ENCODE measurements at places on chromosomes 1 and 21.

GRCh38 chr1:159012495-159012894, 2.8 kb downstream of the IFI16 start:
- DNase-seq, result no peak

DNA sequence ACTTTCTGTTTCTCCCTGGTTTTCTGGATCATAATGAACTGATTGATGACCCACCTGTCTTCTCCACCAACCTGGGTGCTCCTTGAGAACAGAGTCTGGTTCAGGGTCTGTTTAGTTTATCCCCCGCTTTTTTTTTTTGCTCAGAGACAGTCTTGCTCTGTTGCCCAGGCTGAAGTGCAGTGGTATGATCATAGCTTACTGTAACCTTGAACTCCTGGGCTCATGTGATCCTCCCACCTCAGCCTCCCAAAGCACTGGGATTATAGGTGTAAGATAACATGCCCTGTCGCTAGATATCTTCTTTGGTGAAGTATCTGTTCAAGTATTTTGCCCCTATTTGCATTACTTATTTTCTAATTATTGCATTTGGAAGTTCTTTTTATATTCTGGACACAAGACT, 30.2 kb upstream of the CITED4 start:
- DNase-seq, result no peak

DNA sequence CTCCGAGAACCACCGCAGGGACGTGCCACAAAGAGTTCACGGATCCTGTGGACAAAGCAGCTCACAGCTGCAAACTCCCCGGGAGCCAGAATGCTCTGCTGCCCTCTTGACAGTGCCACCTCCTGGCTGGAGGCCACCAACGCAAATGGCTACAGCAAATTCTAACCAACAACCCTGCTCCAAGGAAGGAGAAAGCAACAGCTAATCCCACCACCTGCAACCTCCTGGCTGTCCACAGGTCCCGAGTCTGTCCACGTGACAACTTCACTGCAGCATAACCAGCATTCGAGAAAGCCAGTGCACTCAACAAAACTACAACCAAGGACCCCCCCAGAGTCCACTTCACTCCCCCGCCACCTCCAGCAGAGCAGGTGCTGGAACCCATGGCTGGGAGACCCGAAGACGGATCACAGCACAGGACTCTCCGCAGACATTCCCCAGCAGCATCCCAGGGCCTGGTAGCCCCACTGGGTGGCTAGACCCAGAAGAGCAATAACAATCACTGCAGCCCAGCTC, 17.3 kb downstream of the POFUT2 start:
- DNase-seq, result peak; percentile 94

DNA sequence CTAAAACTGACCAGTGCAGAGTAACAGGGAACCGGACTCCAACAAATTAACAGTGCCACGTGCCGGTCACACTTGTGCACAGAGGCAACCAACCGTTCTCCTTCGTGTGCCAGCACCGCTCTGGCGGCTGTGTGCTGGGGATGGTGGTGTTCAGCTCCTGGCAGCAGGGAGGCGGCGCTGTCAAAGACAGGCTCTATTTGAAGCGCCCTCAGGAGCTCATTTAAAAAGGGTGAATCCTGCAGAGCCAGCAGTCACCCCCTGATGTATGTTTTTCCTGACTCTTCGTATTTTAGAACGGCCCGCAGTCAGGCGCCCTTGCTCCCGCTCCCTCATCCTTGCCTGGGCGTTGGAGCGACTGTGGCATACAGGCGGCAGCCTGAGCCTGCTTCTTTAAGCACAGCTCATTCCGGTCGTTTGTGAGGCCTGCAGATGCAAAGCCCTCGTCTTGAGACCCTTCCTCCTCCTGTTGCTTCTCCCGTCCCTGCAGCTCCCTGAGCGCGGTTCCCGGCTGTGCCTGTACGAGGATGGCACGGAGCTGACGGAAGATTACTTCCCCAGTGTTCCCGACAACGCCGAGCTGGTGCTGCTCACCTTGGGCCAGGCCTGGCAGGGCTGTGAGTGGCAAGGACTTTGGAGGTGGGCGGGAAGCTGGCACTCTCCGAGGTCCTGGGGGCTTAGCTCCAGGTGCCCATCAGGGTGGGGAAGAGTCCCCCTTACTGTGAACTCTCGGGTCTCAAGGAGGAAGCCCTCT, 1.1 kb downstream of the DFFB start:
- peak; percentile 25 for DNase-seq

DNA sequence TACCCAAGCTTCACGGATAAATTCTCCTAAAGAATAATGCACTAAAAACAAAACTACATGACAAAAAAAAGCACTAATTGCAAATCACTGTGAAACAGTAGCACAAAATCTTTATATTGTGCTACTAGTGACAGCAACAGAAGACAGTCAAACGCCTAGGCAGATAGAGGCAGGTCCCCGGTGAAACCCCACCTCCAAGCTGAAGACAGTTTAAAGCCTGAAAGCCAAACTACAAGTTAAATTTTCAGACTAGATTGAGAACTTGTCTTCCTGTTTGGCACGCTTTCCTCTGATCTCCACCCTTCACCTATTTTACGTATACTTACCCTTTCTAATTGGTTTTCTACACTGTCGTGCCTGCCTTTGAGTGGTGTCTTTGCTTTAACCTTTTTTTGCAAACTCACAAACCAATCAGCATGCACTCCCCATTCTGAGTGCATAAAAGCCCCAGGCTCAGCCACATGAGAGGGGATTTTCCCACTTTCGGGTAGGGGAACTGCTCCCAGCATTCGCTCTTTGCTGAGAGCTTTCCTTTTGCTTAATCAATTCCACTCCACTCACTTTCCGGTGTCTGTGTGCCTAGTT, 3.6 kb upstream of the BACH1 start:
- DNase-seq, result no peak

GRCh38 chr1:160656737-160657136, 9.9 kb upstream of the SLAMF1 start:
- DNase-seq, result no peak

- DNase-seq, result no peak
Observed at GRCh38 chr1:213585402-213585801, 402.4 kb upstream of the PROX1 start.

GRCh38 chr1:196387766-196388165, 220.5 kb downstream of the KCNT2 start:
- DNase-seq, result no peak

GRCh38 chr21:45912611-45913417, 68.8 kb upstream of the COL6A1 start:
- DNase-seq, result no peak

- no peak for DNase-seq
Observed at GRCh38 chr1:15948091-15948591, 27.8 kb downstream of the ZBTB17 start.

Data from WERI-Rb-1 (cell line).